ENCODE measurements at places on chromosomes 7 and 10.

DNA sequence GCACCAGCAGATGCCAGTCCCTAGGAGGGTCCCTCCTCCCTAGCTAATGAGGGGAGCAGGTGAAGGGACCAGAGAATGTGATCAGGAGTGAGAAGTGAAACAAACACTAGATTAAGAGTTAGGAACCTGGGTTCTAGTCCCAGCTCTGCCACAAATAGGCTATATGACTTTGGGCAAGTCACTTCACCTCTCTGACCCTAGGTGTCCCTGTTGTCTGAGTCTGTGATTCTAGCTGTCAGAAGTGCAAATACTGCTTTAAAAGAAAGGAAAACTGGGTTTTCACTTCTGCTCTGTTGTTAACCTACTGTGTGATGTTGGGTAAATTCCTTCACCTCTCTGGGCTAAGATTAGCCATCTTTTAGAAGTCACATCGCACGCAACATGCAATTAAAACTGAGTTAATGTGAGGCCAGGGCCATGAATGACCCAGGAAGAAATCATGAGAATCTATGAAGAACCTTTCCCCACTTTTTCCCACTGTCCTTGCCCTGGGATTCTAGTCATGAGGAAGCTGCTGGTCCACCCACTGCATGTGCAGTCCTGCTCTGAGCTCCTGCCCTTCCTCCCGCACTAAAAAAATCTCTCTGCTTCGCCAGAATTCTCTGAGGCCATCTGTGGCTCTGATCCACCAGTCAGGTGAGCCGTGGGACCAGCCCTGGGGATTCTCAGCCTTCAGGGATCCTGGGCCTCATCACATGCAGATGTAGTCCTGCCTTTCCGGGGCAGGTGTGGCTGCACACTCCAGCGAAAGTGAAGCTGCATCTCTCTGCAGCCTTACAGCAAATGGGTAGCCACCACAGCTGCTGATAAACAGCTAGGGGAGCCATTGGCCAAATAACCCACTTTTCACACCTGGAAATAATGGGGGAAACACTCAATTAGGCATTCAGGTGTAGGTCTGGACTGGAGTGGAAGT, 181.7 kb downstream of the PLXNA4 start:
- DNase-seq: no peak

DNA sequence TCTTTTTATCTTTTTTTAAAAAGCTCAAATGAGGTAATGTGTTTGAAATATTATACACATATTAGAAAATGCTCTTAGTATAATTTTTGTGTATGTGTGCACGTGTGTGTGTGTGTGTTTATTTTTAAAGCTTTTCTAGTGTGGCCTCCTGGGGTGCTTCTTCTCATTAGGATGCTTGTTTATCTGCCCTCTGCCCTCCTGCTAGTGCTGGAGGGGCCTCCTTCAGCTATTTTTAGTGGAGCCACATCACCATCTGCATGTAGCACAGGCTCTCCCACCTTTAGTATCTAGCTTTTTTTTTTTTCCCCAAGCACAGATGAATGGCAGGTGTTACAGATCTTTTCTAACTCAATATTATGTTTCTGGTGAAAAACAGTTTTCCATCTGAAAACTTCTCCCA, 155.7 kb upstream of the TMEM229A start:
- DNase-seq: no peak

DNA sequence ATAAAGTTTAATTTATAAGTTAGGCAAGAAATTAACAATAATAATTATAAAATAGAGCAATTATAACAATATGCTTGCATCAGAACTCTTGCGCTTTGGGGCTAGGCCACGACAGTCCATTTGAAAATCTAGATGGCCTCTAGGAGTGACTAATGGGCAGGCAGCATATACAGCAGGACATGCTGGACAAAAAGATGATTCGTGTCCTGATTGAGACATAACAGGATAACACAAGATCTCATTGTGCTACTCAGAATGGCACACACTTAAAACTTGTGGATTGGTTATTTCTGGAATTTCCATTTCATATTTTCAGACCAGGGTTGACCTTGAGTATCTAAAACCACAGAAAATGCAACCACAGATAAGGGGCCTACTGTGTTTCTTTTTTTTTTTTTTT, 27.5 kb downstream of the CTNNA3 start:
- DNase-seq: no peak

- DNase-seq: no peak
Observed at GRCh38 chr10:35503578-35503977, 101.6 kb upstream of the GJD4 start.

DNA sequence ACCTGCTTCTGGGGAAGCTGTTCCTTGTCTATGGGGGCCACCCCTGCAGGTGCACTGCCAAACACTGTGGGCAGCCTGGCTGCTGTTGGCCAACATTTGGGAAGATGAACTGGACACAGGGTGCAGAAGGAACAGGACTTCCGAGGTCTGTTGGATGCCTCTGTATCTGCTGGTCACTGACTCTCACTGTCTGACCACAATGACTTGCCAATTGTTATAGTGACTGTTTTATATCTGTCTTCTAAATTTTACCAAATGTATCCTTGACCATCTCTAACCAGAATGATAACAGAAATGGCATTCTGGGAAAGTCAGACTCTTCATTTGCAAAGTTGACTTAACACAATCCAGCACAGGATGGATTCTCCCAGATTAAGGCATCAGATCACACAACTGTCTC, 214.0 kb upstream of the PRSS58 start:
- no peak for DNase-seq

DNA sequence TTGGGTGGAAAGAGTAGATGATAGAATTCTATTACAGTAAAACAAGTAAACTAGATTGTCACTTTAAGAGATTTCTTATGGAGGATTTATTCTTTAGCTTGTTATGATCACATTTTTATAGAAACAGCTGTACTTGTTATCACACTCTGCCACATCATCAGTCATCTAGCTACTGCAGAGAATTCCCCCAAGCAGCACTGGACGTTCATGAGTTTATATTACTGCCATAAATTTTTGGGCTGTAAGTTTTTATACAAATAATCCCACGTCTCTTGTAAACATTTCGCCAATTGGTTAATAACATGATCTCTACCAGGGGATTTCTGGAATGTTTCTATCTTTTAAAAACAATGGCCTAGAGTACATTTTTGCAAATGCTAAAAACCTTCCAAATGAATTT, 238.8 kb downstream of the POLR1F start:
- DNase-seq: no peak

GRCh38 chr7:39720586-39720985, 97.2 kb downstream of the RALA start:
- no peak for DNase-seq

DNA sequence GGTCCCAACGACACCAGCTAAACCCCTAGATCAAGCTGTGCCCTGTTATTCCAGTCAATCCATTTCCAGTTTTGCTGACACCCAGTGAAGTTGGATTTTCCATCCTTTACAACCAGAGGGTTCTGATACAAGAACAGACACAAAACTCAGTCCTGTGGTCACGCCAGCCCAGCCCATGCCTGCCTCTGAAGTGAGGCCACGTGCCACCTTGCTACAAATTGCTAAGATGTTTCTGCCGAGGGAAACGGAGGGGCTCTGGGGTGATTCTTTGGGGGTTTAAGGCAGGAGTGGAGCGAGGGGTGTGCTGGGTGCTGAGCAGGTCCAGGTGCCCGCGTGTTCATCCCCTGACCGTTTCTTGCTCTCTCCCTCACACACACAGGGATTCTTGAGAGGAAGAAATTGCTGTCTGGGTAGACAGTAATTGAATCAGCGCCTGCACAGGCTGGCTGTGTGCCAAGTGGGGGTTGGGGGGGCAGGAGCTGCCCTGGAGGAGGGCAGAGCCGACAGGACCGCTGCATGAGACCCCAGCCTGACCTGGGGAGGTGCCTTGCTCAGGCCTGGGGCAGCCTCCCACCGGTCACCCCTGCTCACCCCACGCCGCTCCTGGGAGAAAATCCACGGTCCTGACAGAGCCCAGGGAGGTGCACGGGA, 38.1 kb downstream of the ADAP1 start:
- DNase-seq: no peak

GRCh38 chr10:92678206-92678605, 11.5 kb upstream of the HHEX start:
- no peak for DNase-seq

DNA sequence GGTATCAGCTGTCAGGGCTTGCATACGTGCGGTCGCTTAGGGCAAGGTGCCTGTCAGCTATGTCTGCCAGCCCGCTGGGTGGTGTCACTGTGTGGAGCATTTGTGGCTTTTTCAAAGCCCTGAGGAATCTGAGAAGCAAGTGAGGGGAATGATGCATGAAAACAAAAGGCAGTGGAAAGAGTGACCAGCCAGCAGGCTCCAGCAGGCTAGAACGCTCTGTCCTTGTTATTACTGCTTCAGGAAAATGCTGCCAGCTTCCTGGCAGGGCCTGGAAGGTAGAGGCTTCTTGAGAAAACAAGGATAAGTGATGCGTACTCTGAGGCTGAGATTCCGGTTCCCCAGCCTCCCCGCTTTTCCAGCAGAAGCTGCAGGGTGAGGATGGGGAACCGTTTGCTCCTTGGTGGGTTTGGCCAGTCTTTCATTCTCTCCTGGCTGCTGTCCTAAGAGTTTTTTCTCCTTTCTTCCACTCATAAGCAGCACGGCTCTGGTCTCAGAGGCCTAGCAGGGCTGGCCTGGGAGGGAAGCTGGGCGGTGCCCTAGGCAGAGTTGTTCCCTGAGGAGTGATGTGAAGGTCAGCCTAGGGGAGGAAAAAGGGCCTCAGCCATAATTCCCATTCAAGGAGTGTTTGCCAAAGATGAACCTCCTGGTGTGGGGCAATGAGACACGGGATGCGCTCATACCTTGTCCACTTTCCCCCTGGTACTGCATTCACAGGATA, 42.8 kb upstream of the MKLN1 start:
- DNase-seq: no peak

- DNase-seq: no peak
Observed at GRCh38 chr7:128918016-128918665, 7.6 kb upstream of the KCP start.

GRCh38 chr7:94999069-94999351, 91.6 kb downstream of the PPP1R9A start:
- no peak for DNase-seq

- no peak for DNase-seq
Observed at GRCh38 chr7:158919686-158920085, 63.3 kb downstream of the DYNC2I1 start.

DNA sequence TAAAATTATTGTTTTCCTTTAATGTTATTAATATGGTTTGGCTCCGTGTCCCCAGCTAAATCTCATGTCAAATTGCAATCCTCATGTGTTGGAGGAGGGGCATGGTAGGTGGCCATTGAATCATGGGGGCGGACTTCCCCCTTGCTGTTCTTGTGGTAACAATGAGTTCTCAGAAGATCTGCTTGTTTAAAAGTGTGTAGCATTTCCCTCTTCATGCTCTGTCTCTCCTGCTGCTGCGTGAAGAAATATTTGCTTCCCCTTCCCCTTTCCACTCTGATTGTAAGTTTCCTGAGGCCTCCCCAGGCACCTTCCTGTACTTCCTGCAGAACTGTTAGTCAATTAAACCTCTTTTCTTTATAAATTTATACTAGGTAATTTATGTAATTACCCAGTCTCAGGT, 27.5 kb downstream of the VIM start:
- DNase-seq: no peak

DNA sequence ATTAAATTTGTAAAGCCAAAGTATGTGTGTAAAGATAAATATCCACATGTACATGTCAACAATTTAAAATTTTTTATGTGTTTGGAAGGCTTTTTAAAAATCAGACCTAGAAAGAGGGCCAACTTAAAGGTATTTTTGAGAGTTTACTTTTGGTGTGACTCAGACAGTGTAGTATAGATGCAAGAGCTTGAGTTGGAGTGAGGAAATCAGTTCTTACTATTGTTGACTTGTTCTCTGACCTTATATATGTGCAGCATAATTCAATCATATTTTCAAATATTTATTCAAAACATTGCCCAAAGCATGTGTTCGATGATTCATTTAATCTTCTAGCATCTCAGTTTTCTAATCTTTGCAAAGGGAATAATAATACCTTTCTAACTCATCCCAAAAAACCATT, 243.7 kb upstream of the PRKCQ start:
- no peak for DNase-seq

DNA sequence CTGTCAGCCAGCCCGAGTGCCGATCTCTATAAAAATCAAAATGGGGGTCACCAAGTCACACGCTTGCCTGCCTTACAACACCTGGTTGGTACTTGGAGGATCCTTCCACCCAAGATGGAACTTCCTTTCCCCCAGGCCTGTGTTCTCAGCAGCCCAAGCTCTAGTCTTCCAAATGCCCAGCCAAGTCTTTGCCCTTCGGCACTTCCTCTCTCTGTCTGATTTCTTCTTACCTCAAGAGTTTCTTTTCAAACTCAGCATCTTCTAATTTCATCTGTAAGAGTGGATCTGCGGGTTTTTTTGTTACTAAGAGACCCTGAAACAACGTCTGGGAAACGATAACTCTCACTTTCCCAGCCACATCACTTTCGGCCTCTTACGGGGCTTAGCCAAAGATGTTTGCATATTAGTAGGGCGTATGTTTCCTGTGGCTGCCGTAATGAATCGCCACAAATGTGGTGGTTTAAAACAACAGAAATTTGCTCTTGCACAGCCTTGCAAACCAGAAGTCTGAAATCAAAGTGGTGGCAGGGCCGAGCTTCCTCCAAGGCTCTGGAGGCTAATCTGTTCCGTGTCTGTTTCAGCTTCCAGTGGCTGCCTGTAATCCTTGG, 219.9 kb downstream of the TCF7L2 start:
- DNase-seq: no peak

DNA sequence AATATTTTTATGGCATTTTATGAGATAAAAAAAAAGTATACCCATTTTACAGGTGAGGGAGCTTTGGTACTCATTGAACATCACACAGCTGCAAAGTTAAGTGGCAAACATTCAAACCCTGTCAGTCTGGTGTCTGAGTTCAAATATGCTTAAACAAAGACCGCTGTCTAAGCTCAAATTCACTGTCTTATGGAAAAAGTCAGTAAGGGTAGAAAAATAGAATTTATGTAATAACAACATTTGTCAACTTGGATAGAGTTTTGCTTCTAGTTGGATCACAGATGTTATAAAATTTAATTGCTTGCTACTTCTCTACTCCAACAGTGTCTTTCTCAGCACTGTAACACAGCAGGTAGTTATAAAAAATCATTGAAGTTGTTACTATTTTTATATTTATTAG, 161.7 kb upstream of the CSTF2T start:
- DNase-seq: no peak

DNA sequence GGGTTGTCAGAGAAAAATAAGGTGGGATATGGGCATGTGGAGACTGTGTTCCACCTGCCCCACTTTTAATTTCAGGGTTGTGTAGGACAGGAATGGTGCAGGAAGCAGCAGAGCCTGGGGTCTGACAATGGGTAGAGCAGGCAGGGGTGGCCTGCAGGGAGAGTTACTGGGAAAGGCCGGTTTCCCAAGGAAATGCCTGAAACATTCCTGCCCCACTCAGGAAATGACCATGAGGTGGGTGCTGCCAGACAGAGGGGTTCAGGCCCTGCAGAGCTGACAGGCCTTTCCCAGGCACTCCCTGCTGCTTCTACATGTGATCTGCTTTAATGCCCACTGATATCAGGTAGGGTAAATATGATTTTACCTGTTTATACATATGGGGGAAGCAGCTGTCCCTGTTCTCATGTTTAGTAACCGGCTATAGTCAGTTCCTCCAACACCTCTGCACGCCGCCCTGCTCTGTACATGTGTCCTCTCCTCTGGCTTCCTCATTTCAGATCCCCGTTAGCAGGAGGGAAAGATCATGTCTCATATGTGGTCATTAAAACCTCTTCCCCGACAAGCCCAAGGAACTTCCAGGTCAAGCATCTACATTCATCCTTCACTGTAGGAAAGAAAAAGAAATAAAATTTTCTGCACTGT, 118.6 kb upstream of the PRSS58 start:
- no peak for DNase-seq
